DMS153 (cell line): ENCODE measurements at places on chromosomes 2 and 18.
A peak's percentile ranks its signal among the peaks of the same experiment; 100 is the strongest.

DNA sequence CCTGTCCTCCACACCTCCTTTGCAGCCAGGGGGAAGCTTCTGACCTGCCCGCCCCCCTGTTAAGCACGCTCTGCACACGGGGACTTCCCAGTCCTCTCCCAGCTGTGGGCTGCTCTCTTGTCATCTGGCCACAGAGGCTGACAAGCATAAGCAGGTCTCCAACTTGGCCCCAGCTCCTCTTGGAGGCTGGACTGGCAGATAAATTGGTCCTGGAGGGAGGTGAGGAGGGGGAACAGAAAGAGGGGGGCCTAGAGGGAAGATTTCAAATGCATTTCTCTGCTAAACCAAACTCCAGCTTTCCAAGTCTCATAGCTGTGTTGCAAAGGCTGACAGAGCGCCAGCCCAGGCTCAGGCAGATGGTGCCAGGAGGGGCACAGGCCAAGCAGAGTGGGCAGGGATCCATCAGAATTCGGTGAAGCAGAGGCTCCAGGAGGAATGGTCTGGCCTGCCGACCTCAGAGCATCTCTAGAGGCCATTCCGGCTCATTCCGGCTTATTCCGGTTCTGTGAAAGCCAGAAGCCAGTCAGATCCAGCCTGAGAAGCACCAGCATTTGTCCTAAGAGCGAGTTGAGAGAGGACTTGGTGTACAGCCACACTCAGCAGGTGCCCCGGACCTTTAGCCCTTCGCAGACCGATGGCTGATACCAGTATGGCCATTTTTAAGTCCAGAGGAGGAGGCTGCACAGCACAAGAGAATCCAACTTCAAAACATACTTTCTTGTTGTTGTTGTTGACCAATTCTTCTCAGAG, 508.9 kb upstream of the MYT1L start:
- DNase-seq: no peak

- no peak for DNase-seq
Observed at GRCh38 chr18:13503836-13504235, 222.5 kb downstream of the FAM210A start.

DNA sequence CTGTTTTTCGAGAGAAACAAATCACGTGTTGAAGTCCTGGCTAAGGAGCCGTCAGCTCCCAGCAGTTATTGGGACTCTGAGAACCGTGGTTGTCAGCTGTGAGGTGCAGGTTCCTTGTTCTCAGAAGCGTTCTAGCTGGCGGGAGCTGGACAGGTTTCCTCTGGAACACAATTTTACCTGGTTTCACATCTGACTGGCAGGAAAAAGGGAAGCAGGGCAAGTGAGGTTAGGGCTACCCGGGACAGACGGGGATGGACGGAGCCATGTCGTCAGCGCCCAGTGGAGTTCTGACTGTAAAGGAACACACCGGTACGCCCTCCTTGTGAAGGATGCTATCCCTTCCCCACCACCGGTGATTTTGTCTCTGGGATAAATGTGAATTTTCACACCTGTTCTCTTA, 26.1 kb downstream of the ITGB1BP1 start:
- no peak for DNase-seq

DNA sequence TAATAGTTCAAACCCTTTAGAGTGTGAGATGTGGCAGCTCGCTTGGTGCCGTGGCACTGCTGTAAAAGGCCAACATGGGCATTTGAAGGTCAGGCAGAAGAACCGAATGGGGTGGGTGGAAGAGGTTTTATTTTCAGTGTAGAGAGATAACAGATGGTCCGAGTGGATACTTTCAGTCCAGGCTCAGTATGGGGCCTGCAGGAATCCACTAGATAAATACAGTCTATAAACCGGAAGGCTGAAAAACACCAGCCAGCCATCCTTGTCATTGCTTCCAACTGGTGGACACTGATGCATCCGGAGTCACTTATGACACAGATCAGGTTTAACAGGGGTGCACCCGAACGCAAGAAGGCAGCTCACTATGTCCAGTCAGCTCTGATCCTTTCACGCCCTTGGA, 55.7 kb upstream of the AMMECR1L start:
- no peak for DNase-seq

DNA sequence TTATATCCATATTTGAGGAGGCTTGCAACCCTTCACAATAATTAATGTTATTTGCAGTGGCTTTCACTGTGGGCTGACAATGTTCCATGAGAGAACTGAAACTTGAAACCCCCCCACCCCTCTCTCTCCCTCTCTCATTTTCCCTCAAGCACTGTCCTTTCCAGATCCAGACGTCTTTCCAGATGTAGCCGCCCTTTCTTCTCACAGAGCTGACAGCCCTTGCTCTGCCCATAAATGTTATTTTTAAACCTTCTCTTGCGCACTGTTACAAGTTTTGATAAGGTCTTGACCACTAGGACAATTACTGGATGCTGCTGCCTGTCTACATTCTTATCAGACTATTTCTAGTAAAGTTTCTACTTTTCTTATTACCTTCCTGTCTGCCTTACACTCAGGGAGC, 91.4 kb upstream of the LINC00305 start:
- DNase-seq: no peak

DNA sequence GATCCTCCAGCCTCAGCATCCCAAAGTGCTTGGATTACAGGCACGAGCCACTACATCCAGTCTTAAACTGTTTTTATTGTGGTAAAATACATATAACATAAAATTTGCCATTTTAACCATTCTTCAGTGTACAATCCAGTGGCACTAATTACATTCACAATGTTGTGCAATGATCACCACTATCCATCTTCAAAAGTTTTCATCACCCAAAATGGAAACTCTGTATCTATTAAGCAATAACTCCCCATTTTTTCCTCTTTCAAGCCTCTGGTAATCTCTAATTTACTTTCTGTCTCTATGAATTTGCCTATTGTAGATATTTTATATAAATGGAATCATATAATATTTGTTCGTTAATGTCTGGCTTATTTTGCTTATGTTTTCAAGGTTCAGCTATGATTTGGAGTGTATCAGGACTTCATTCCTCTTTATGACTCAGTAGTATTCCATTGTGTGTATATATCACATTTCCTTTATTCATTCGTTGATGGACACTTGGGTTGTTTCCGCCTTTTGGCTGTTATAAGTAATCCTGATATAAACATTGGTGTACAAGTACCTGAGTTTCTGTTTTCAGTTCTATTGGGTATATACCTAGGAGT, 71.8 kb downstream of the GFPT1 start:
- no peak for DNase-seq

DNA sequence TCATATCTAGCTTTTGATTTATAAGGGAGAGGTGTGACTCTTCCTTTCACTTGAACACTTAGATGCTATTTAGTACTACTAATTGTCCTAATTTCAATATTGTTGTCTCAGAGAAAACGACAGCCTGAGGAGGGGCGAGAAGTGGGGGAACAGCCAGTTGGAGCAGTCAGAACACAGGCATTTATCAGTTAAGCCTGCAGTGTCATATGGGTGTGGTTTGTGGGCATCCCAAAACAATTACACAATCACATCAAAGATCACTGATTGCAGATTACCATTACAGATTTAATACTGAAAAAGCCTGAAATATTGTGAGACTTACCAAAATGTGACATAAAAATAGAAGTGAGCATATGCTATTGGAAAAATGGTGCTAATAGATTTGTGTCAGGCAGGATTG, 15.8 kb downstream of the TMEM131 start:
- no peak for DNase-seq

DNA sequence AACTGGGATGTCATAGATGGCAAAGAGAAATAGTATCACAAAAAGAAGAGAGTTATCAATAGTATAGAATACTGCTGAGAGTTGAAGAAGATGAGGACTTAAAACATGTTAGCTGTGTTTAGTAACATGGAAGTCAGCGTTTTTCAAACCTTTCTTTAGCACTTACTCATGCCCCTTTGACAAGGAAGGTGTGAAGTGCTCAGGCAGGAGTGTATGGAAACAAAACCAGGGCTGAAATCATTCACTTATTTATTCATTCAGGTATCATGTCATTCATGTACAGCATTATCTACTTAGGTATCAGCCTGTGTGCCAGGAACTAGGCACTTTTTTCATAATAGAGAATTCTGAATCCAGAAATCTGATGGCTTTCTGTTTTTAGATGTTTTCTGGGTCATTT, 27.2 kb downstream of the CD28 start:
- DNase-seq: no peak

GRCh38 chr2:32358111-32358482, 1.3 kb downstream of the BIRC6 start:
- DNase-seq: no peak

DNA sequence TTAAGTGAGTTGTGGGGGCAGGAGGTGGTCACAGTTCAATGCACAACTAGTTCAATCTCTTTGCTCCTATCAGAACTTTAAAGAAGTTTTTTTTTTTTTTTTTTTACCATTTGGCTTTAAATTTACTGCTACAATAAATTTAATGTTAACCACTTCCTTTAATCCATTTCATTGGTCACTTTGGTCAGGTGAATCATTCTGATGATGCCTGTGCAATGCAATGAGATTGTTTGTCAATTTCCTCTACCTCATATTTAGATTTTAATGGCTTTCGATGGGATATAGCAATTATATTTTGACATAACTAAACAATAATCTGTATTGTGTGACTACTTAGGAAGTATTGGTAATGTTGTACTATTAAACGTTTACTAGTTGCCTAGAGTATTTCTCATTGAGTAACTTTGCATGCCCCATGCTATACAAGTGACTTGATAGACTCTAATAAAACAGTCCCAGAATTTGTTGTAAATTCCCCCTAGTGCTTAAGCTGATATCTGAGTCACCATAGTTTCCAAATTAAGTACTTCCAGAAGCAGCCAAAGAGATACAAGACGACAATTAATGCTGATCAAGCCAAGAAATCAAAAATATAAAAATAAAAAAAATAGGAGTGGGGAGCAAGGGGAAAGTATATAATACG, 52.9 kb upstream of the SERPINB2 start:
- DNase-seq: no peak

- DNase-seq: no peak
Observed at GRCh38 chr2:47402555-47402804, 476 bp upstream of the MSH2 start.

DNA sequence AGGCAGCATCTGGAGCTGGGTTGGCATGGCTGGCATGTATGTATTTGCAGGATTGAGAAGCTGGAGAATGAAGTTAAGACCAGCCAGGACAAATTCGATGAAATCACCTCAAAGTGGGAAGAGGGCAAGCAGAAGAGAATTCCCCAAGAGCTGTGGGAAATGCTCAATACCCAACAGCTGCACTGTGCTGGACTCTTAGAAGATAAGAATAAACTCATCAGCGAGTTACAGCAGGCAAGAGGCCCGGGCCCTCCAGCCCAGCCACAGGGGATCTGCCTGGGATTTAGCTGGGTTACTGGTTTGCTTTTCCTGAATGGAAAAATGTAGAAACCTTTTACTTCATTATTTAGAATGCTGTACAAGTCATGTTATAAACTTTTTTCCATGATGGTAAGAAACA, 22.5 kb downstream of the DRC1 start:
- no peak for DNase-seq

DNA sequence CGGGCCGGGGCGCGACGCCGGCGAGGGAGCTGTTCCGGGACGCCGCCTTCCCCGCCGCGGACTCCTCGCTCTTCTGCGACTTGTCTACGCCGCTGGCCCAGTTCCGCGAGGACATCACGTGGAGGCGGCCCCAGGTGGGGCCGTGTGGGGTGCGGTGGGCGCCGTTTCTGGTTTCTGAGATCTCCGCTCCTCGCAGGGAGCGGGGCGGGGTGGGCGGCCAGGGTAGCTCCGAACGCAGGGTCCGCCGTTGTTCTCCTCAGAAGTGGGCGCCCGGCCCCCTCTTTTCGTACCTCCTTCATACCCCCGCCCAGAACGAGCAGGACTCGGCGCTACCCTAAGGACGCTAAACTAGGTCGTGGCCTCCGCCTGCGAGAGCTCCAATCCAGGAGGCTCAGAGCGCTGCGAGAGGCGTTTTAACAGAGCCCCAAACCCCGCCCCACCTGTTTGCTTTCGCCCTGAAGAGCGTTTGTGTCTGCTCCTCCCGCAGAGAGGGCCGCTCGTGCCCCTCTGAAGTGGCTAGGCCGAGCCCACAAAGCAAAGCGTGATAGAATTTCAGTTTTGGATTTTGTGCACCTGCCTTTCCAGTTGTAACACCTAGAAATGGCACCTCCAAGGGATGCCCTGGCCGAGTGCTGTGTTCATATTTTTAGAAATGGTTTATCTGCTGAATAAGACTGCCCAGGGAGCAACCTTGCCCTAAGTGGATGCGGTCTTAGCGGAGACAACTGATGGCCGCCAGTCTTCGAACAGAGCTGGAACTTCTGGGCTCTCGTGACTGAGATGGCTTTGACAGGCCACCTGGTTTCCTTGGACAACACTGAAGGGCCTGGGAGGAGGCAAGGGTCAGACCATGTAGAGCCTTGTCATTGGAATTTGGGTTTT, 626 bp downstream of the CAPN10 start:
- peak; percentile 27 for DNase-seq

DNA sequence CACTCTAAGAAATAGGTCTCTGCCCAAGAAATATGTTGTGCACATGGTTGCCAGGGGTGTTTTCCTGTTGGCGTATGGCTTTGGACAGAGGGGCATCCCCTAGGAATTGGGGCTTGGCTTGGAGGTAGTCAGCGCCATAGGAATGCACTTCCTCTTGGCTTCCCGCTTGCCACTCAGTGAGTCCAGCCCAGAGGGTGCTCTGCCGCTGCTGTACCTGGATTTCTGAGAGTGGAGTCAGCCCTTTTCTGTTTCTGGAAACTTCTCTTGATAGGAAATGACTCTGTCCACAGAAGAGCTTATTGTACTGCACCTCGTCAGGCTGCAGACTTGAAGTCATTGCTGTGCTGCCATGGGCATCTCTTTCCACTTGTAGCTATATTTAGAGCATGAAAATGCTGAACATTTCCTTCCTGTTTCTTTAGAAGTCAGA, 116.7 kb upstream of the MGAT5 start:
- no peak for DNase-seq

DNA sequence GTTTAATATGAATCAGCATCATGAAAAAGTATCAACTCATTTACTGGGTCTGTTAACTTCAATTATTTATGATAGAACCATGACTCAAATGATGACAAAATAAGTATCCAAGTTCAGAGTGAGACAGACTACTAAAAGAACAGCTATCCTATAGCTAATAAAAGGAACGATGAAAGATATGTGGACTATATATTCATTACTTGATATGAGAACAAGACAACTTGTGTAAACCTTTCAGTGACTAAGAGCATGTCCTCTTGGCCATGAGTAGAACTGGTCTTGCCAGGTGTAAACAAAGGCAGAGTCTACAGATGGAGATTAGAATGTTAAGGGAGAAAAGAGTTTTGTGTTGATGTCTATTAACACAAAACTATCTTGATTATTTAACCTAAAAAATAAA, 360.4 kb upstream of the ZC3H15 start:
- no peak for DNase-seq

- DNase-seq: no peak
Observed at GRCh38 chr2:236164201-236164924, 3.8 kb downstream of the GBX2 start.

DNA sequence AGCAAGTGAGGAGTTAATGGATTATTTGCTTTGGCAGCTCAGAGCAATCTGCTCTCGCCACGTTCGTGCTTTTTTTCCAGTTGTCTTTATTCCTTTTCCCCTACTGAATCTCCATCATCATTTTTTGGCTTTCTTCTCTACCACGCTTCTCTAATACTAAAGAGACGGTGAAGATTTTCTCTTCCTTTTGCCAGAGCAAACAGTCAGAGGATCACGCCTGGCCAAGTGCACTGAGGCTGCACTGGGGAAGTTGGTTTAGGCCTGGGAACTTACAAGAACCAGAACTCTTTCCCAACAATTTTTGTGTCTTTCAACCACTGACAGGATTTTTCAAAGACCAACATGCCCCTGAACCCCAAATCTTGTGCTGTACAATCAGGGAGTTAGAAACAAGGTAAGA, 172.3 kb downstream of the PID1 start:
- DNase-seq: no peak
